ENCODE measurements at places on chromosomes 11 and 22. TPM values are rescaled to one million over a fixed set of nuclear protein-coding genes. Genes with fewer than 3 reads are reported as not detected.

DNA sequence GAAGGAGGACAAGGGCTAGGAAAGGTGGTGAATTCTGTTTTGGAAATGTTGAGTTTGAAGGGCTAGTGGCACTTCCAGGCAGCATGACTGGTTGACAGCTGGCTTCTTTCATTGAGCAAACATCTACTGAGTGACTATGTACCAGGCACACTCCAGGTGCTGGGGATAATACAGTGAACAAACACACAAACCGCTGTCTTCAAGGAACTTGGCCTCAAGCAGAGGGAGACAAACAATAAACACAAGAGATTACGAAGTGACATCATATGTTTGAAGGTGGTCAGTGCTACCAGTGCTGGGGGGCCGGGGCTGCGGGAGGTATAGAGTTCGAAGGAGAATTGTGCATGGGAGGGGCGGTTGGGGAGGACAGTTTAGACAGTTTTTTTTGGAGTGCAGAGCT is 197.0 kb upstream of the SORL1-AS1 start:
- H3K27ac ChIP-seq: peak overlapping the region; percentile 14
- peak overlapping the region; percentile 6 for H3K4me3 ChIP-seq

GRCh38 chr11:24653901-24654300 is 157.0 kb downstream of the LUZP2 start:
- no peak overlapping the region for H3K27ac ChIP-seq
- H3K4me3 ChIP-seq: no peak overlapping the region
- no peaks in the 10 kb centered on the region for H3K27me3 ChIP-seq
- no peaks in the 10 kb centered on the region for H3K36me3 ChIP-seq
- DNase-seq: no peak
- H3K4me1 ChIP-seq: no peaks in the 10 kb centered on the region

Gene FERMT3
- total RNA-seq: 219 TPM

DNA sequence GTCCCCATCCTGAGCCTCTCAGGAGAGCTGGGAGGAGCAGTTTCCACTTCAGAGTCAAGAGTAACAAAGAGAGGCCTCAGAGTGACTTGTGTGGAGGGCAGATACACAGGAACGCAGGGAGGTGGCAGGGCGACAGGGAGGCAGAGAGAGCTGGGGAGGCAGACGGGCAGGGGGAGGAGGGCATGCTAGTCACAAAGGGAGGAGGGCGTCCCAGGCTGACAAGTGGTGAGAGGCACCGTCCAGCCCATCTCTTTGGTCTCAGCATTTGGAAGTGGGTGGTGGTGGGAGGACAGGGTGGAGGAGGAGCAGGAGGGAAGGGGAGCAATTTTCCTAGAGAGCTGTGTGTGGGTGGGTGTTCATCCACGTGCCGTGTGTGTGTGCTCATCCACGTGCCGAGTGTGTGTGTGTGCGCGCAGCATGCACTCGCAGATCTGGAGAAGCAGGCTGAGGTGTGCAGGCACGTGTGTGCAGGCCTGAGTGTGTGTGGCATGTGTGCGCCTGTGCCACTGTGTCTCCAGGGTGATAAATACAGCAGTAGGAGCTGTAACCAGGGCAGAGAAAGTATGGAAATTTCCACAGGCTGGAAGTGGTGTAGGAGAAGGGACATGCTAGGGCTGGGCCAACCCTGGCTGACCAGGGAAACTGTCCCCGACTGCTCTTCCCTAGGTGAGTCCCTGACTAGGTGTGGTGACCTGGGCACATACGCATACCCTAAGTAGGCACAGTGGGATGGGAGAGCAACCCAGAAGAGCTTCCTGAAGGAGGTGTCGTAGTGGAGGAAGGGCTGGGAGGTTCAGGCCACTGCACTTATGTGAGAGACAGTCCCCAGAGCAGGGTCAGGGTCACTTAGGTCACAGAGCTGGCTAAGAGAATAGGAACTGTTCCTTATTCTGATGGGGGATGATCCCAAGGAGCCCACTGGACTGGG is 7.3 kb upstream of the PDE2A start:
- no peak overlapping the region for H3K4me3 ChIP-seq
- H3K27me3 ChIP-seq: peaks cover 28% of the 10 kb centered on the region
- no peak overlapping the region for H3K27ac ChIP-seq
- no peak for DNase-seq

DNA sequence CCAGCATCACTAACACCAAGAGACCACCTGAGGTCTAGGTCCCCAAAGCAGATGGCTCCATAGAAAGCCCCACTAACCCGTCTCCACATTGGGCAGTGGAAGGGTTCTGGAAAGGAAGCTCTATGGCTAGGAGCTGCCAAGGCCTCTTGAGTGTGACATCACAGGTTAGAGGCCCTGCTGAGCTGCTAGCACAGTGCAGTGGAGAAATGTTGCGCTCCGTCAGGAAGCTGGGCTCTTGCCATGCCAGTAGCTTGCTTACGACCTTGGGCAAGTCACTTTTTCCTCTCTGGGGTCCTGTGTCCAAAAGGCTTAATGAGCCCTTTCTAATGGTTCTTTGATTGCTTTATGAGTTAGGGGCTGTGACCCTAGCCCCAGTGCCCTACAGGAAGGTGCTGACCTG is 10.6 kb downstream of the PIK3IP1 start:
- H3K4me1 ChIP-seq: peaks cover 51% of the 10 kb centered on the region
- DNase-seq: no peak
- H3K27me3 ChIP-seq: no peaks in the 10 kb centered on the region
- H3K4me3 ChIP-seq: no peak overlapping the region
- peaks cover 29% of the 10 kb centered on the region for H3K36me3 ChIP-seq
- no peak overlapping the region for H3K27ac ChIP-seq

GRCh38 chr11:111770581-111771134 is 4.5 kb upstream of the PPP2R1B start:
- H3K4me1 ChIP-seq: peaks cover 8% of the 10 kb centered on the region
- DNase-seq: no peak
- H3K36me3 ChIP-seq: no peaks in the 10 kb centered on the region
- no peaks in the 10 kb centered on the region for H3K27me3 ChIP-seq
- H3K27ac ChIP-seq: no peak overlapping the region

Gene SOX6
- total RNA-seq: not detected

Gene NRGN
- 4.0 TPM for total RNA-seq

DNA sequence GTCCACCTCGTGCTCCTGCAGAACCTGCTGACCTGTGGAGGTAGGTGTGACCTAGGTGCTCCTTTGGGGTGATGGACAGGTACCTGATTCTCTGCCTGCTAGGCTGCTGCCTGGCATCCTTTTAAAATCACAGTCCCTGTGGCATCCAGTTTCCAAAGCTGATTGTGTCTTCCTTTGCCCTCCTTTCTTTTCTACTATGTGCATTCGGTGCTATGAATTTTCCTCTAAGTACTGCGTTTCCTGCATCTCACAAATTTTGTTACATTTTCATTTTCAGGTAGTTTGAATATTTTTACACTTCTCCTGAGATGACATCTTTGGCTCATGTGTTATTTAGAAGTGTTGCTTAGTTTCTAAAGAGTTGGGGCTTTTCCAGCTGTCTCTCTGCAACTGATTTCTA is 30.9 kb upstream of the PPP6R3 start:
- H3K27ac ChIP-seq: no peak overlapping the region
- H3K36me3 ChIP-seq: peaks cover 35% of the 10 kb centered on the region
- no peaks in the 10 kb centered on the region for H3K27me3 ChIP-seq
- H3K4me3 ChIP-seq: no peak overlapping the region

DNA sequence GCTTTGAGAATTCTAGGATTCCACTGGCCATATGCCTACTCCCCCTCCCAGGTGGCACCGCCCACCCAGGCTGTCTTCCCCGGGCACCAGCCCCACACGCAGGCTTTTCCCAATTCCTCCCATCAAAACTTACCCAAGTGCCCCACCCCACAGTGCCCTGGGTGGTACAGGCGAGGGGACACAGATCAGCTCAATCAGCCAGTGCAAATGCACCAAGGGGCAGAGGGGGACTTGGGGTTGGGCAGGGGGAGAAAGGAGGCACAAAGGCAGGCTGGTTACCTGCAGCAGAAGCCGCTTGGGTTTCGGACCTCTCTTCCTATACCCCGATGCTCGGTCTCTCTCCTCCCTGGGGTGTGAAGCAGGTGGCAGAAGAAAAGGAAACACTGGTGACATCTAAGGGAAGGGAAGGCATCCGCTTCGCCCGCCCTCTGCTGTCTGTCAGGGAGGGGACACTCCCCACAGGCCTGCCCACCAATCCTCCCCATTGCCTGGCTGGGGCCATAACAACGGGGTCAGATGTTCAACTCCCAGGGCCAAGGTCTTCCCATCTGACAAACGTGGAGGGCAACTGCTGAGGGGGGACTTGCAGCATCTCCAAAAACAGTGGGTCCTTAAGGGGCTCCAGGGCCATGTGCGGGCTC is 14.0 kb downstream of the CBX7 start:
- H3K27ac ChIP-seq: no peak overlapping the region
- H3K36me3 ChIP-seq: no peaks in the 10 kb centered on the region
- no peak for DNase-seq
- peaks cover 6% of the 10 kb centered on the region for H3K4me1 ChIP-seq
- no peak overlapping the region for H3K4me3 ChIP-seq

DNA sequence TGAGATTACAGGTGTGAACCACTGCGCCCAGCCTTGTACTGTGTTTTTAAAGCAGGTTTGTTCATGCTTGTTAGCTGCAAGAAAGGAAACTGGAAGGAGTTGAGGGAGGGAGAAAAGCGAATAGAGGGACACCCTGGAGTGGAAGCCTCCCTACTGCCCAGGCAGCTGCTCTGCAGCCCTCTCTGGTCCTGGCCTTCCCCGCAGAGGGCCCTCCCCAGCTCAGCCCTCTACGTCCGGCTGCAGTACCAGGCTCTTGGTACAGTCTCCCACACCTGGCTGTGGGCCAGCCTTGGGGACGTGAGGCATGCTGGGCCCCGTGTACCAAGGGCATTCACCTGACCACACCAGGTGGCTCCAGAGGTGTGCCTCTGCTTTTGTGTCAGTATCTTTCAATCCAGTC is 70.8 kb downstream of the MED15 start:
- H3K4me3 ChIP-seq: no peak overlapping the region
- no peaks in the 10 kb centered on the region for H3K4me1 ChIP-seq
- no peaks in the 10 kb centered on the region for H3K27me3 ChIP-seq
- peaks cover 17% of the 10 kb centered on the region for H3K36me3 ChIP-seq
- no peak for DNase-seq

GRCh38 chr11:104688731-104689130 is 209.5 kb downstream of the CASP12 start:
- H3K36me3 ChIP-seq: peaks cover 9% of the 10 kb centered on the region
- peaks cover 8% of the 10 kb centered on the region for H3K4me1 ChIP-seq
- no peak overlapping the region for H3K4me3 ChIP-seq
- no peaks in the 10 kb centered on the region for H3K27me3 ChIP-seq

- H3K4me1 ChIP-seq: no peaks in the 10 kb centered on the region
- no peak for DNase-seq
- no peaks in the 10 kb centered on the region for H3K36me3 ChIP-seq
- no peak overlapping the region for H3K27ac ChIP-seq
These were observed 144.4 kb downstream of the NCAM1 start for GRCh38 chr11:113105592-113105991.

- no peak overlapping the region for H3K27ac ChIP-seq
- peaks cover 70% of the 10 kb centered on the region for H3K27me3 ChIP-seq
- H3K4me1 ChIP-seq: peaks cover 15% of the 10 kb centered on the region
- H3K36me3 ChIP-seq: no peaks in the 10 kb centered on the region
- peak overlapping the region; percentile 78 for H3K4me3 ChIP-seq
These were observed 1.4 kb upstream of the KREMEN1 start for GRCh38 chr22:29071261-29072045.

- H3K4me3 ChIP-seq: no peak overlapping the region
- H3K36me3 ChIP-seq: no peaks in the 10 kb centered on the region
- H3K27ac ChIP-seq: no peak overlapping the region
- H3K4me1 ChIP-seq: no peaks in the 10 kb centered on the region
These were observed 104.9 kb downstream of the ARFGAP2 start for GRCh38 chr11:47071791-47072261.

GRCh38 chr11:69213964-69214363 is 58.2 kb downstream of the SMIM38 start:
- no peak overlapping the region for H3K4me3 ChIP-seq
- H3K36me3 ChIP-seq: no peaks in the 10 kb centered on the region
- no peak for DNase-seq
- no peak overlapping the region for H3K27ac ChIP-seq
- peaks cover 15% of the 10 kb centered on the region for H3K27me3 ChIP-seq
- H3K4me1 ChIP-seq: peaks cover 3% of the 10 kb centered on the region

DNA sequence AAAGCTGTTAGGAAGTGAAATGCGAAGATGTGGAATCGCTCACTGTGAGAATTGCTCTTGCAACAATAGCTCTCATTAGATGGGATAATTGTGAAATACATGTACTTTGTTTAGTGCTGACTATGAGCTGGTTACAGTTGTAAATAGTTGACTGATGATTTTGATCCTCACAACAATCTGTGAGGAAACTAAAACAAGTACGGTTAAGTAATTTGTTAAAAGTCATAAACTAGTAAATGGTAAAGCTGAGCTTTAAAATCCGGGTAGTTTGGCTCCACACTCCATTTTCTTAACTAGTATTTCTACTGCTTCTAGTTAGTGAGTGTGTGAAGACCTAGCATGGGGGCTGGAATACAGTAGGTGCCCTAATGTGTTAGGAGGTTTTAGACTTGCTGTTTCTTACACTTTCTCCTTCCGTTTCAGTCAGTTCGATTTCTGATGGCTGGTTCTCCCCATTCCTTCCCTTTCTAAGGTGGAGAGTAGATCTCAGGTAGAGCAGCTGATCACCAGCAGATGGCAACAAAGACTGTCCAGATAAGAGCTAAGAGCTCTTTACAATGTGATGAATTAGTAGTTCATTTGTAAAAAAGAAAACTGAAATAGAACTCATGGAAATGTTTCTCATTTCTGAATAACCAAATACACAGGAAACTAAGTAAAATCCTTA is 16.3 kb upstream of the CYP2R1 start:
- no peak overlapping the region for H3K27ac ChIP-seq
- no peaks in the 10 kb centered on the region for H3K27me3 ChIP-seq
- no peak for DNase-seq
- H3K36me3 ChIP-seq: no peaks in the 10 kb centered on the region
- no peak overlapping the region for H3K4me3 ChIP-seq

Gene SPI1
- total RNA-seq: 3.5 TPM

Gene MYO18B
- total RNA-seq: 3.7 TPM

Gene CARD18
- not detected for total RNA-seq

DNA sequence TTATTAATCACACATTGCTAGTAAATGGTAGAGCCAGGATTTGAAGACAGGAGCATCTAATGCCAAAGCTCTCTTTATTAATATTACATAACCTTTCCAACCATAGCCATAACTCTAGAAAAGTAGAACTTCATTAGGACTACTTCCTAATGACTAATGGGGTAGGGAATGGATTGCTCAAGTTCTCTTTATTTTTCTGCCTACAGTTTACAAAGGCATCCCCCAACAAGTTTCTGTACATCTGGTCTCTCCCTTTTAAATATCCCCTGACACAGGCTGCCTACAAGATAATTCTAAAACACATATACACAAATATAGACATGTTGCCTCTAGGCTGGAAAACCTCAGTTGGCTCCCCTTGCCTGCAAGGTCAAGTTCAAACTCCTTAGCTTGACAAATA is 534.9 kb downstream of the SOX6 start:
- no peaks in the 10 kb centered on the region for H3K4me1 ChIP-seq
- DNase-seq: no peak
- no peak overlapping the region for H3K27ac ChIP-seq
- no peaks in the 10 kb centered on the region for H3K36me3 ChIP-seq
- H3K4me3 ChIP-seq: no peak overlapping the region

Gene PRODH
- 0.06 TPM for total RNA-seq

Gene FOLR2
- total RNA-seq: not detected

All from activated naive CD8-positive, alpha-beta T cell treated with anti-CD3 and anti-CD28 coated beads, Interleukin-2, amount 10 ng/mL, durations not matched to agents 7 days and 5 days (primary cell).